ENCODE measurements at places on chromosomes 1 and 21.

GRCh38 chr1:93344484-93344883 is 1.2 kb upstream of the DR1 start:
- DNase-seq = no peak

GRCh38 chr1:58741678-58742553 is 41.9 kb downstream of the JUN start:
- no peak for DNase-seq

- DNase-seq = no peak
Observed at GRCh38 chr1:63200676-63201075, 121.7 kb upstream of the FOXD3 start.

DNA sequence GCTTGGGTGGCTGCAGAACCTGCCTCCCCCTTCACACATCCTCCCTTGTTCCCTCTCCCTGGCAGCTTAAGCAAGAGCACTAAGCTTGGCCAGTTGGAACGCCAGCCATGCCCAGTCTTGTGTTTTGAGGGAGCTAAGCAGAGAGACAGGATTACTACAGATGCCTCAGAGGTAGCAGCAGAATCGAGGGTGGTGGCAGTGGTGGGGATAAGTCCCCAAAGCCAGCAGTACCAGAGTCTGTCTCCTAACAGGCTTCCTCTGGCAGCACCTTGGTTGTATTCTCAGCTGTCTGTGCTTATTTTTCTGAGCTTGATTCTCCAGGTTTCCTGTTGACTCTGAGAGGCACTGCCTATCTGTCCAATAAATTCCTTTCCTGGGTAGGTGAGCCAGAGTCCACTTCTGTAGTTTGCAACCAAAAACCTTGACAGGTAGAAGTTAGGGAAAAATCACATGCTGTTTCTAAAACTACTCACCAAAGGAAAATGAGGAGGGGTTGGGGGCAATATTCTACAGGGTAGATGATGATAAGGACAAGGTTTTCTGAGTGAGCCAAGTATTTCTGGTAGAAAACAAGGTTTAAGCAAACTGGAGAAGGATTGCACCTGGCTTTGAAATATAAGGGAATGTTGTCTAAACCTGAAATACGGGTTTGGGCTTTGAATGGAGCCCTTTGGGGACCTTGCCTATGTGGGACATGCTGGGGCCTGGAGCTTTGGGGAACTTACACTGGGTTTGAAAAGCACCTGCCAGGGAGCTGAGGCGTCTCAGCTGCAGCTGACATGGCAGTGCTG is 100.8 kb downstream of the PBX1 start:
- DNase-seq = no peak

DNA sequence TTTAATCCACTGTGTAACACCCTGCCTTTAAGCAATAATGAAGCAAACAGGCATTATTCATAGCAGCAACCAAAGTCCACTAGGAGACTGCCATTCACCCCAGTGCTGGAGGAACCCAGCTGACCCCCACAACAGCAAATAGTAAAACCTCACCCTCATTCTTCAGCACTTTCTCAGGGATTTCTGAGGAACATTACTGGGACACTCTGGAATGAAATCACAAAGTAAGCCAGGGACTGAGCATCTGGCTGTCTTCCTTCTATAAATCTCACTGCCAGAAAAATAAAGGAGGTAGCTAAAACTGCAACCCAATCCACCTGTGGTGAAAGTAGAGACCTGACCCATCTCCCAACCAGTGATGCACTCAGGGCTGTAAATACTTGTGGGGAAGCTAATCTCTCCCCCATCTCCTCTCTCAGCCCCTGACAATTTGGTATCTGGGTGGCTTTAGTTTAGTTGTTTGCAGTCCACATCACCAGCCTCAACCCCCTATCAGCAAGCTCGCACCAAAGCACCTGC is 47.1 kb downstream of the COL6A1 start:
- no peak for DNase-seq

DNA sequence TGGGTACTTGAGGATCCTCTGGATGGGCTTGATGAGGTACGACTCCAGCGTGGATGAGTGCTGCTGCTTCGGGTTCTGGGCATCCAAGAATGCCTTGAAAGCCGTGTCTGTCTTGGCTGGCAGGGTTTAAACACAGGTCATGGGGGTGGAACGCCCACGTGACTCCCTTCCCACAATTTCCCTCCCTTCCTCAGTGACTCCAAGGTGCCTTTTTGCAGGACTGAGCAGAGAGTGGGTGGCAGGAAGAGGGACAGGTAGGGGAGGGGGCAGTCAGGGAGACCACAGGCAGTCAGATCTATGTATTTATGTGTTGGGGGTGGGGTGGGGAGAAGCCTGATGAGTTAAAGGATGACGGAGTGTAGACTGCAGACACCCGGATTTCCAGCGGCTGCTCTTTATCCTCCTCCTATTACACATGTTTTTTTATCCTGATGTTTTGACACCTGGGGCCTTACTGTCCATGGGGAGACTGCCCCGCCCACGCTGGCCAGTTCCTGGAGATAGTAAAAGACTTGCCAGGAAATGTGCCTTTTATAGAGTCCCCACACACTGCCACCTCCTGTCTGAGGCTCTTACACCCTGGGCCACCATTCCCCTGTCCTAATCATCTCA is 103.2 kb upstream of the KRTAP19-8 start:
- no peak for DNase-seq

- DNase-seq = no peak
Observed at GRCh38 chr1:199489594-199489993, 537.9 kb upstream of the NR5A2 start.

- DNase-seq = no peak
Observed at GRCh38 chr1:12475530-12475934, 142.5 kb downstream of the DHRS3 start.
